DND-41 (cell line): ENCODE measurements at places on chromosomes 16 and 17.

GRCh38 chr17:52681480-52681879 is 523.0 kb upstream of the CA10 start:
- DNase-seq: no peak
- no peak overlapping the region for H3K27ac ChIP-seq
- no peaks in the 10 kb centered on the region for H3K36me3 ChIP-seq
- H3K4me3 ChIP-seq: no peak overlapping the region
- H3K4me1 ChIP-seq: no peaks in the 10 kb centered on the region

DNA sequence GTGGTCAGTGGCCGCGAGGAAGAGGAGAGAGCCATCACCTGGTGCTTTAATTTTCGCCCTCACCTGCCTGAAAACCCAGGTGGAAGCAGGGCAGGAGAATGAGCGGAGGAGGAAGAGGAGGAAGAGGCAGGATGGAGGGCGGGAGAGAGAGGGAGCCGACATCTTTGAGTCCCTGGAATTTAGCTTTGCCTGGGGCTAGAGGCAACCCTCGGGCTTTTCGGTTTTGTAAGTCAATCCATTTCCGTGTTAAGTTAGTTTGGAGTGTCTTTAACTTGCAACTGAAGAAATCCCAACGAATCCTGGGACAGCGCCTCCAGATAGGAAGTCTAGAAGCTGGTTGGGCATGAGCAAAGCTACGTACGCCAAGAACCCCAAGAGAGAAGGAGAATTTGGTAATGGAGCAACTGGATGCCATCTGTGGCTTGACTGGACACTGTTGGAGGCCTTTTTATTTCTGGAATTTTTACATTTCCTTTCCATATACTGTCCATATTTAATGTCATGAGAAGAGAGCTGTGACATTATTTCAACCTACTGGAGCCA is 36.9 kb upstream of the ATP2A3 start:
- no peak overlapping the region for H3K27ac ChIP-seq
- no peaks in the 10 kb centered on the region for H3K4me1 ChIP-seq
- no peak overlapping the region for H3K4me3 ChIP-seq
- no peak for DNase-seq

DNA sequence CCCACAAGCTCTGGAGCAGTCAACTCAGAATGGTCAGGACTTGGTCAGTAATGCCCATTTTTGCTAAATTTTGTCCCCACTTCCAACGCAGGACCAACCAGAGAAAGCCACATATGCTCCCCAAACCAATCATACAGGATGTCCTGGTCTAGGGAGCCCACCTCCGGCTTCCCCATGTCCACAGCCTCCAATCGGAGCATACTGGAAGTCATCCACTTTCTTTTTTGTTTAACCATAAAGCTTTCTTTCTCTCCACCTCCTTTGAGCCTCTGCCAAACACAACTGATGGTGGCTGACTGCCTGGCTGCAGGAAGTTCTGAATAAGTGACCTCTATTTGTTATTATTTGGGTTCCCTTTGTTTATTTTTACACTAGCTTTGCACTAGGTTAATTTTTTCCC is 549.1 kb downstream of the WWOX start:
- no peaks in the 10 kb centered on the region for H3K4me1 ChIP-seq
- no peak overlapping the region for H3K4me3 ChIP-seq
- no peak for DNase-seq
- H3K27me3 ChIP-seq: no peaks in the 10 kb centered on the region
- H3K27ac ChIP-seq: no peak overlapping the region

GRCh38 chr17:80613732-80614071 is 69.1 kb downstream of the RPTOR start:
- peaks cover 2% of the 10 kb centered on the region for H3K4me1 ChIP-seq
- H3K36me3 ChIP-seq: no peaks in the 10 kb centered on the region
- no peak overlapping the region; the same call in 1 of the 2 replicates for H3K27ac ChIP-seq
- DNase-seq: no peak
- no peak overlapping the region for H3K4me3 ChIP-seq
- H3K27me3 ChIP-seq: no peaks in the 10 kb centered on the region

GRCh38 chr16:28537964-28538732 is 626 bp downstream of the NUPR1 start:
- H3K4me1 ChIP-seq: no peaks in the 10 kb centered on the region
- no peak overlapping the region for H3K27ac ChIP-seq
- no peaks in the 10 kb centered on the region for H3K36me3 ChIP-seq

DNA sequence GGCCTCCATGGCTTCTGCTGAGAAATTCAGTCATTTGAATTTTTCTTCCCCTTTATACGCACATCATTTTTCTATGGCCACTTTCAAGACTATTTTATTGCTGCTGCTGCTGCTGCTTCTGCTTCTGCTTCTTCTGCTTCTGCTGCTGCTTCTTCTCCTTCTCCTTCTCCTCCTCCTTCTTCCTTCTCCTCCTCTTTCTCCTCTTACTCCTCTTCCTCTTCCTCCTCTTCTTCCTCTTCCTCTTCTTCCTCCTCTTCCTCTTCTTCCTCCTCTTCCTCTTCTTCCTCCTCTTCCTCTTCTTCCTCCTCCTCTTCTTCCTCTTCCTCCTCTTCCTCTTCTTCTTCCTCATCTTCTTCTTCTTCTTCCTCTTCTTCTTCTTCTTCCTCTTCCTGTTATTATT is 22.4 kb downstream of the CPD start:
- no peak for DNase-seq
- no peaks in the 10 kb centered on the region for H3K36me3 ChIP-seq
- H3K27me3 ChIP-seq: no peaks in the 10 kb centered on the region
- no peak overlapping the region for H3K4me3 ChIP-seq

GRCh38 chr16:72890587-72890986 is 157.3 kb downstream of the ZFHX3 start:
- H3K27me3 ChIP-seq: no peaks in the 10 kb centered on the region
- H3K4me1 ChIP-seq: no peaks in the 10 kb centered on the region
- H3K36me3 ChIP-seq: peaks cover 18% of the 10 kb centered on the region
- no peak overlapping the region for H3K4me3 ChIP-seq
- H3K27ac ChIP-seq: no peak overlapping the region

DNA sequence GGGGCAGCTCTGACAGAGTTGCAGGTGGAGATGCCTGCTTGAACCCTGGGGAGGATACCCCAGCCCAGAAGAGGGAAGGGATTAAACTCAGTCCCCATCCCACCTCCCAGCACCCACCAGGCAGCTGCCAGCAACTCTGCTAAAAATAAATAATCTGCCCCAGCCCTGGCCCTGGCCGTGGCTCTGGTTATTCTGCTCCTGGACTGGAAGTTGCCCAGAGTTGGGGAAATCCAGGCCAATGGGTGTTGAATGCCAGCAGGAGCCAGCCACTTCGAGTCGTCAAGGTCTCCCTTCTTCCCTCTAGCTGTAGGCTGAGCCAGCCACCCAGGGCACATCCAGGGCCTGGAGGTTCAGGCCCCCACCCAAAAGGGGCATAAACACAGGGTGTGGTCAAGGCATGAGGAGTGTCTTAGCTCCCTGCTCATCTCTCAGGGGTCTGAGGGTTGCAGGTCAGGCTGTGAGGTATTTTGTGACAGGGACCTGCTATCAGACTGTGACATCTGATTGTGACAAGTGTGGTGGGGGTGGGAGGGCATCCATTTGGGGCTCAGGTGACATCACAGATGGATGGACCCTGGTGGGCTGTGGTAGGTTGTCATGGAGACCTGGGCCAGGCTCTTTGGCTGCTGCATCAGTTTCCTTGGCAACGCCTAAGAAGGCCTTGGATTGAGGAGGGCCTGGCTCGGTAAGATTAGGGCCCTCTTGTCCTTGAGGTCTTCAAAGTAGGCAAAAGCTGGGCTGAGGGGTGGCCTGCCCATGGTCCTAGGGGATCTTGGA is 1.0 kb upstream of the RRAD start:
- H3K4me1 ChIP-seq: no peaks in the 10 kb centered on the region
- H3K27me3 ChIP-seq: no peaks in the 10 kb centered on the region
- no peak overlapping the region for H3K27ac ChIP-seq
- H3K4me3 ChIP-seq: no peak overlapping the region
- no peaks in the 10 kb centered on the region for H3K36me3 ChIP-seq

DNA sequence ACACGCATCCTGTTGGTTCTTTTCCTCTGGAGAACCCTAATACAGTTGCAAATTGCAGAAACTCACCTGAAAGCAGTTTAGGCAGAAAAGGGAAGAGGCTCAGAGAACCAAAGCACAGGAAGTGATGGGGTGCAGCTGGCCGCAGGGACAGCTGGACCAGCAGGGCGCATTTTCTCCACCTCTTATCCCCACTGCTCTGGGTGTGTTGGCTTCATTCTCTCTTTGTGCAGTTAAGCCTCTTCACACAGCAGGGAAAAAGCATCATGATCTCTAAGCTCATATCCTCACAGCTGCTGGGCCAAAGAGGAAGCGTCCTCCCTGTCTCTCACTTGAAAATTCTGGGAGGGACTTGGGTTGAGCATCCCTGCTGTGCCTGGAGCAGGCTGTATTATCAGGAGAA is 20.0 kb upstream of the LRRC75A start:
- H3K4me1 ChIP-seq: no peaks in the 10 kb centered on the region
- peaks cover 4% of the 10 kb centered on the region for H3K27me3 ChIP-seq
- no peaks in the 10 kb centered on the region for H3K36me3 ChIP-seq
- no peak for DNase-seq
- H3K4me3 ChIP-seq: no peak overlapping the region

DNA sequence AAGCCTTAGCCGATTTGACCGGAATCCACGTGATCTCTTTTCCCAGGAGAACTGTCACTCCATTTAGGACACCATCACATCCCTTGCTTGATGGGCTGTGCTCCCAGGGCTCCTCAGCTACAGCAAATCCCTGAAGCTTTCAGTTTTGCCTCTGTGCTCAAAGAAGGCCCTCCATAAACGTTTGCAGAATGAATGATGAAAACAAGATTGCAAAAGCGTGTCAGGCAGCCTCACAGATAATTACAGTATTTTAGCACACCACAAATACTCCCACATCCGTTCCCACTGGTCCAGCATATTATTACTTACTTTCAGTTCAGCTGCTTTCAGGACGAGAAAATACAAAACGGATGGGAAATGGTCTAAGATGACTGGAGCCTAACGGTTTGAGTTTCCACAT is 84.6 kb downstream of the USP31 start:
- H3K27me3 ChIP-seq: no peaks in the 10 kb centered on the region
- no peak overlapping the region for H3K4me3 ChIP-seq
- peaks cover 29% of the 10 kb centered on the region for H3K36me3 ChIP-seq

DNA sequence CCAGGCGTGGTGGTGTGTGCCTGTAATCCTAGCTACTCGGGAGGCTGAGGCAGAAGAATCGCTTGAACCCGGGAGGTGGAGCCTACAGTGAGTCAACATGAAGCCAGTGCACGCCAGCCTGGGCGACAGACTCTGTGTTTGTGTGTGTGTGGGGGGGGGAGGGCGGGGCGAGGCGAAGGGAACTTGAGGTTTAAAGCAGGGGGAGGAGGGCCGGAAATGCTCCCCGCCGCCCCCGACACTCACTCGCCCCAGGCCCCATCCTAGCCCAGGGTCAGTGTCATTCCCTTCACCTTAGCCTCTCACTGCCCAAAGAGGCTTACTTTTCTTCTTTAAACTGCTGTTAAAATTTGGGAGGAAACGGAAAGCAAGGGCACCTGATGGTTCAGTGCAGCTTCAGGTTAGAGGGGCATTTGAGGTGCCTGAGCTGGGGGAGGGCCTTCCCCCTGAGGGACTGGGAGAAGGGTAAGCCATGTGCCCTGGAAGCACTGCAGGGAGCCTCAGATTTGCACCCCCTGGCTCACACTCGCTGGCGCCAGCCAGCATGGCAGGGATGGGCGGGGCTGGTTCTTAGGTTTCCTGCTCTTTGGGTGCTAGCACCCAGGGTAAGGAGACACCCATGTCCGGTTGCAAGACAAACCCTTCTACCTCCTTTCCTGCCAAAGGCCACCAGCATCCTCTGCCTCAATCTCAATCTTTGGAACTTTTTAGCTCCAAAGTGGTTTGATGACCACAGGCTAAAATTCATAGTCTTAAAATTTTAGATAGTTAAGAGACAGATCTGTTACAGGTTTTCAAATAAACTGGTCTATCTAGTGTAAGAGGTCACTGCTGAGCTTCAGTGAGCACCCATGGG is 2.2 kb upstream of the LIMD2 start:
- peak; percentile 64 for DNase-seq
- no peaks in the 10 kb centered on the region for H3K27me3 ChIP-seq
- peaks cover 37% of the 10 kb centered on the region for H3K4me1 ChIP-seq
- peaks cover 55% of the 10 kb centered on the region for H3K36me3 ChIP-seq
- H3K4me3 ChIP-seq: no peak overlapping the region

- H3K27me3 ChIP-seq: no peaks in the 10 kb centered on the region
Measured at GRCh38 chr17:82246365-82247181, 17.7 kb downstream of the SLC16A3 start.

DNA sequence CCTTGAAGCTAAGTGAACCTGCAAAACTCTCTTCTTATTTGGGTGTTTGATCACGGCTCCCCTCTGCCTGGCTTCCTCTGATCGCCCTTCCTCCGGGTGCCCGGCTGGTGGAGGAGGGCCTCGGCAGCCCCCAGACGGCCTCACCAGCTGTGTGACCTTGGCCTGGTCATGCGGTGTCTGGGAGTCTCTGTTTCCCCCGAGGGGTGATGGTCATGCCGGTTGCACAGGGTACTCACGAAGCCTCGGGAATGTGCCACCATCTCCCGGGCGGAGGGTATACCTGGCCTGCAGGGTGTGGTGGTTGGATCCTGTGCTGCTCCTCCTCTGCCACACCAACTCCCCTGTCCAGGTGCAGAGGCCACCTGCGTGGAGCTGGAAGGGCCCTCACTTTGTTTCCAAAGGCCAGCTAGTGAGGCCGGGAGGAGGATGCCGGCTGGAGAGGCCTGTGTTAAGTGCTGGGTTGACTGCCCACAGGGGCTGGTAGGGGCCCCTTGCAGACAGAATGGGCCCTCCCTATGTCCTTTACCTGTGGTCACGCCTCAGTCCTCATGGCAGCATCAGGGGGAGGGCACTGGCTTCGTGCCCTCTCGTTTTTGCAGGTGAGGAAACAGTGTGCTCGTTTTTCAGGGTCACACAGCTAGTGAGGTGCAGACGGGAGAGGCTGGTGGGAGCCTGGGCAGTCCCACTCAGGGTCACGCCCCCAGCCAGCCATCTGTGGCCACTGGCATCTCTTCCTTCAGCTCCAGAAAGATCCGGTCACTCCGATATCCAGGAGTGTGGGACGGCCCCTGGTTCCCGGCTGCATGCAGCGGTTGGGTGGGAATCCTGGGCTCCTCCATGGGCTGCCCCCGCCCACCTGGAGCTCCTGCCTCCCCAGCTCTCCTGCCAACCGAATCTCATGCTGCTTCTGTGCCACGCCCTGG is 148.5 kb upstream of the GSE1 start:
- H3K27me3 ChIP-seq: no peaks in the 10 kb centered on the region
- H3K4me3 ChIP-seq: no peak overlapping the region
- DNase-seq: no peak
- peaks cover 52% of the 10 kb centered on the region for H3K4me1 ChIP-seq
- H3K36me3 ChIP-seq: peaks cover 3% of the 10 kb centered on the region; the same call in 1 of the 2 replicates

DNA sequence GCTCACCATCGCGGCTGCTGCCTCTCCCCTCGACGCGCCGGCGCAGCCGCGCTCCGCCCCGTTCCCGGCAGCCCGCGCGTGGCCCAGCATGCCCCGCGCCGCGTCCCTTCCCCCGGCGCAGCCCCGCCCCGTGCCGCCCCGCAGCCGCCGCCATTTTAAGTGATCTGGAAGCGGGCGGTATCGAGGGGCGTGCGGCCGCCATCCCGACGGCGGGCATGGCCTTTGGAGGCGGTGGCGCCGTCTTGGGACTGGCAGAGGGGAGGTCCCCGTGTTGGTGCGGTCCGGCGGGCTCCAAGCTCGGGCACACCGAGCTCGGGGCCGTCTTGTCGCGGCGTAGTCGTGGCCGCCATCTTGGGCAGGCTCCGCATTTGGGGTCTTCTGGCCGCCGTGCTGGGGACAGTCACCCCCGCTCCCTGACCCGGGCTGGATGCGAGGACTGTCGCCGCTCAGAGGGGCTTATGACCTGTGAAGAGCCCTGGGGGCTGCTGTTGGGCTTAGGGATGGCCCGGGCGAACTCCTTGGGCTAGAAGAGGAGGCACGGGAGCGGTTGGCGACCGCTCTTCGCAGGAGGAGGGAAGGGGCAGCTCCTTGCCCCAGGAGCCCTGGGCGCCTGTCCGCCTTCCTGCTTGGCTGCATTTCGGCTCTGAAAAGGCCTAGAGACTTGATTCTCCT is at the start of gene ELOB:
ELOB (minus strand) TSS at position 50 of the 672 bp plus-strand sequence; CDS start at position 9, 41 bp downstream.
- H3K4me3 ChIP-seq: peak within 1 kb of the TSS; percentile 95
- DNase-seq: peak; percentile 90
- H3K27me3 ChIP-seq: no peaks in the 10 kb centered on the region
- H3K27ac ChIP-seq: peak within 1 kb of the TSS; percentile 98
- peaks cover 34% of the 10 kb centered on the region for H3K4me1 ChIP-seq
